GM20000 (cell line): ENCODE measurements at places on chromosomes 6 and 20.

DNA sequence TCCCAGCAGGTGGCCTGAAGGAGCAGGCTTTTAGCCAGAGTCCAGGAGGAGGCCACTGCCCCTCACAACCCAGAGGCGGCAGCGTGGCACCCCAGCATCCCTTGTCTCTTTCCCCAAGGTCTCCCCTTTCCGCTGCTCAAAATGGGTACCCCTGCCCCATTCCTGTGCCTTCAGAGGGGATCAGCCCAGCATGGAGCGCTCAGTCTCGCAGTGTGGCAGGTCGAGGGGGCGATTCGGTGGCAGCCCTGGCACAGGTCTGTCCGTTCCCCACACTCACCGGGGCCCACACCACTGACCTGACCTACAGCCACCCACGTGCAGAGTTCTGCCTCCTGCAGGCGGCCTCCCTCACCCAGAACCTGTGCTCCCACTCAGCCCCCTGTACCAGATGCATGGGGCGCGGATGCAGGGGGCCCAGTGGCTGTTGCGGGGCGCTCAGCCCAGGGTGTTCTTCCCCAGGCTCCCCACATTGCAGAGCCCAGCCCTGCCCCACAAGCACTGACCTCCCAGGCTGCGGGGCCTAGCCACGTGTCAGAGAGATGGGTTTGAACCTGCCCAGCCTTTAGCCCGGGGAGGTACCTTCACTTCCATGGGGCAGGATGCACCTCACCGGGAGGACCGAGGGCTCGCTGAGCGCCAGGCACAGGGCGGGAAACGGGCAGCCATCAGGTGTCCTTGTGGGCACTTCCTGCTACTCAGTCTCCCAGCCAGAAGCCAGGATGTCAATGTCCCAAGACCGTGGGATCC is 41.8 kb downstream of the DSTN start:
- DNase-seq: no peak

DNA sequence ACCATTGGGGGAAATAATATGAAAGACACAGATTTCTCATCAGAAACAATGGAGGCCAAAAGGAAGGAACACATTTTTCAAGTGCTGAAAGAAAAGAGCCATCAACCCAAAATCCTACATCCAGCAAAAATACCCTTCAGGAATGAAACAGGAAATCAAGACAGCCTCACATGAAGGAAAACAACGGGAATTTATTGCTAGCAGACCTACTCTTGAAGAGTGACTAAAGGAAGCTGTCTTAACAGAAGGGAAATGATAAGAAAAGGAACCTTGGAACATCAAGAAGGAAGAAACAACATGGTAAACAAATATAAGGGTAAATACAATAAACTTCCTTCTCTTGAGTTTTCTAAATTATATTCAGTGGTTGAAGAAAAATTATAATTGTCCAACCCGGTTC is 44.2 kb downstream of the RNF24 start:
- DNase-seq: no peak

DNA sequence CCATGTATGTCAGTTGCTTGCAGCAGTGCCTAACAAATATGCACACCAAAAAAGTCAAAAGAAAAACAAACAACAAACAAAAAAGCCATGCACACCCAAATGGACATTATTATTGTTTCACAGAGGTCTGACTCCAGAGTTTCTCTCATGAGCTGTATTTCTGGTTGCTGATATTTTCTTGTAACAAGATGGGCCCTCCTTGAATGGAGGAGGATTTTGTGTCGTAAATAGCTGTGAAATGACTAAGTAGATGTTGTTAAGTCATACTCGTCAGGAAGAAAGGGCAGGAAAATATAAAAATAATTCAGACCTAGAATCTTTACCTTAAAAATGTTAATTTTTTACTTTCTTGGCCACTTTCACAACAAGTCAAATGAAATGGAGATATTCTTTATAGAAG is 96.0 kb downstream of the PLEKHG1 start:
- DNase-seq: no peak

GRCh38 chr20:22575087-22575721 is 9.2 kb downstream of the FOXA2 start:
- no peak for DNase-seq

DNA sequence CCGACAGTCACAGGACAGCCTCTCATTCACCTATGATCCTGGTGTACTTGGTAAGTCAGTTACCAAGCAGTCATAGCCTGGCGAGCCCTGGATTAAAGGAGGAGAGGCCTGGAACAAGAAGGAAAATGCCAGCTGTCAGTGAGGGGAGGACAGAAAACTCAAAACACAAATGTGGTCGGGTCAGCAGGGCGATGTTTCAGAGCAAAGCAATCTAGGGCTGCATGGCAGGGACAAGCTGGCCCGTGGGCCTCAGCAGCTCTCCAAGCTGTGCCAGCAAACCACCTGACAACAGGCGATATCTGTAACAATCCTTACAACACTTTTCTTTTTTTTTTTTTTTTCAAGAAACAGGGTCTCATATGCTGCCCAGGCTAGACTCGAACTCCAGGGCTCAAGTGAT is 40.3 kb downstream of the MGME1 start:
- DNase-seq: no peak

- no peak for DNase-seq
Observed at GRCh38 chr6:85490516-85491248, 40.8 kb downstream of the NT5E start.

DNA sequence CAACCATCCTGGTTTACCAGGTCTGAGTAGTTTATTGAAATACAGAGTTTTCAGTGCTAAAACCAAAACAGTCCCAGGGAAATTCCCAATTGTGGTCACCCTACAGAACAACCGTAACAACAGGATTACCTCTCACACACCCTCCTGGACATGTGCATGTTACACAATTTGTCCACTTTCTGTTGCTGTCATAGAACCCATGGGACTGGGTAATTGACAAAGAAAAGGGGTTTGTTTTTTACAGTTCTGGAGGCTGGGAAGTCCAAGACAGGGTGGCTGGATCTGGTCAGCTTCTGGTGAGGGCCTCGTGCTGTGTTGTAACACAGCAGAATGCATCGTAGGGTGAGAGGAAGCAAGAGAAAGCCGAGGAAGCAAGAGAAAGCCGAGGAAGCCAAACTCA is 9.1 kb upstream of the ADA start:
- DNase-seq: no peak
